ENCODE measurements at places on chromosomes 6 and 20.

GRCh38 chr20:35571555-35571954 is 29.7 kb downstream of the ERGIC3 start:
- DNase-seq: no peak

DNA sequence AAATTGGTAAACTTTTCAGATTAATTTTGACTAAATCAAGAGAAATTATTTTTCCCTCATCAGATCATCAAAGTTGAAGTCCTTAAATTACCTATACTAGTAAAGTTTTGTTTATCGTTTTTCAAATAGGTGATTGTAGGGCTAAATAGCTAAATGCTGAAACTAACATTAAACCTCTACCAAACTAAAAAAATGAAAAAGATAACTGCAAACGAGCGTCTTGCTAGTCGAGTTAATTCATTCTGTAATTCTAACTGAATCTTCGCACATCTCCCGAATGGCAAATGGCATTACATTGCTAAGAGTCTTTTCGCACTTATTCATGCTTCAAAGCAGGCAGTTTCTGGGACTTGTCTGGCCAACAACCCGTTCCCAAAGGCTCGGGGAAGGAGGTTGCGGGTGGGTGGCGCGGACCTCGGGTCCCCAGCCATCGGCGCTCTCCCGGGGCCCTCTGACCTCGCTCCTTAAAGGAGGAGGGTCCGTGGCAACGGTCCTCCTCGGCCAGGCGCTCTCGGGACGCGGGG is 43.8 kb downstream of the POPDC3 start:
- DNase-seq: no peak

DNA sequence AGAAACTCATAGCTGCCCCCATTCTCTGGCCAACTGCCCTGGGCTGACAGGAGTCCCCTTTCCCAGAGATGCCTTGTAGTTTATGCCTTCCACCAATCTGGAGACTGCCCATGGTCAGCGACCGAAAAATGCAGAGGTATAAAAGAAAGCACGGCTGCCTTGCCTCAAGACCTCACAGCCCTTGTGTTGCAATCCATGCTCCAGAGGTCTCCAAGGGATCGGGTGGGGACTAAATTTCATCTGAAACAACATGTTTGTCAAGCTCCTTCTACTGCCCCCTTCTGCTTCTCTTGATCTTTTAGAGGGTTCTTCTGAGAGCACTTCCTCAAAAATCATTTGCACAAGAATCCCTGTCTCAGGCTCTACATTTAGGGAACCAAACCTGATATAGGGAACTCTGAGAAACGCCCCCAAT is 128.8 kb downstream of the PLCB1 start:
- no peak for DNase-seq

DNA sequence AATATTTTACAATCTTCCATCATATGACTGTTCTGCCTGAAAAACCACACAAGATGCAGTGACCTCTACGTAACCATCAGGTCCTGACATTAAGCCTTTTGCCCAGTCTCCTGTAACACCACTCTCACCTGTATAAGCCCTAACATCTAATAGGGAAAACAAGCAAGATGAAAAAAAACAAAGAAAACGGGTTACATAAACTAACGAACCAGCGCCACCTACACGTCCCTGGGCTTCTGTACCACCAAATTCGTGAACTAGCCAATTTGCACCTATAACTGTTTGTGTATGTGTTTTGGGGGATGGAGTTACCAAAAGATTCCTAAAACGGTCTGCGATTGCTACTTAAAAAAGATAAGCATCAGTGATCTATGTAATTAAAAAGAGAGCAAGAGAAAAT is 70.2 kb downstream of the BLOC1S5 start:
- DNase-seq: no peak

- no peak for DNase-seq
Measured at GRCh38 chr6:43779852-43780236, 9.8 kb downstream of the VEGFA start.

DNA sequence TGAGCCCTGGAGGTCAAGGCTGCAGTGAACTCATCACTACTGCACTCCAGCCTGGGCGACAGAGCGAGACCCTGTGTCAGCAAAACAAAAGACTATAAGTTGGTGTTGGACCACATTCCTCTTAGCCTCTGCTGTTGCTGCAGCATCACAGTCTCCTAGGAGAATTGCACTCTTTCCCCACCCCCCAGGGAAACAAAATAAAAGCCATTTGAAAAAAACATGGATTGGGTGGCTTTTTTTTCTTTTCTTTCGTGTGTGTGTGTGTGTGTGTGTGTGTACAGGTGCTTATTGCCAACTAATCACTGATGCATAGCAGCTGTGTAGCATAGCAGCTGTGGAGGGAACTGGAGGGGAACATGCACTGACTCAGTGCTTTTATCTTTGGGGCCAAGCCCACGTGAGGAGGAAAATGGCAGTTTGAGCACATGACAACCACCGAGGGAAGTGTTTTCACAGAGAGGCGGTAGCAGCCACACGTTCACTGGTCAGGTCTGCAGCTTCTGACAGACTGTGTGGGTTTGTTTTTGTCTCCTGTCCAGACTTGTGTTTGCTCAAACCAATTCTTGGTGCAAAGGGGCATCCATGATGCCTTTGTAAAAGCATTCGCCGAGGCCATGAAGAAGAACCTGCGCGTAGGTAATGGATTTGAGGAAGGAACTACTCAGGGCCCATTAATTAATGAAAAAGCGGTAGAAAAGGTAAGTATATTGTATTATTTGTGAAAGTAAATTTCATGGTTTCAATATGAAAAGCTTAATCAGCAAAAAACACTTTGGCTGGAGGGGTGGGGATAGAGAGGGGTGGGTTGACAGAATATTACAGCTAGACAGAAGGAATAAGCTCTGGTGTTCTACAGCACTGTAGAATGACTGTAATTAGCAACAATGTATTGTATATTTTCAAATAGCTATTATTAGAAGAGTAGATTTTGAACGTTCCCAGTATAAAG is 27.7 kb downstream of the ALDH5A1 start:
- peak; percentile 69 for DNase-seq

DNA sequence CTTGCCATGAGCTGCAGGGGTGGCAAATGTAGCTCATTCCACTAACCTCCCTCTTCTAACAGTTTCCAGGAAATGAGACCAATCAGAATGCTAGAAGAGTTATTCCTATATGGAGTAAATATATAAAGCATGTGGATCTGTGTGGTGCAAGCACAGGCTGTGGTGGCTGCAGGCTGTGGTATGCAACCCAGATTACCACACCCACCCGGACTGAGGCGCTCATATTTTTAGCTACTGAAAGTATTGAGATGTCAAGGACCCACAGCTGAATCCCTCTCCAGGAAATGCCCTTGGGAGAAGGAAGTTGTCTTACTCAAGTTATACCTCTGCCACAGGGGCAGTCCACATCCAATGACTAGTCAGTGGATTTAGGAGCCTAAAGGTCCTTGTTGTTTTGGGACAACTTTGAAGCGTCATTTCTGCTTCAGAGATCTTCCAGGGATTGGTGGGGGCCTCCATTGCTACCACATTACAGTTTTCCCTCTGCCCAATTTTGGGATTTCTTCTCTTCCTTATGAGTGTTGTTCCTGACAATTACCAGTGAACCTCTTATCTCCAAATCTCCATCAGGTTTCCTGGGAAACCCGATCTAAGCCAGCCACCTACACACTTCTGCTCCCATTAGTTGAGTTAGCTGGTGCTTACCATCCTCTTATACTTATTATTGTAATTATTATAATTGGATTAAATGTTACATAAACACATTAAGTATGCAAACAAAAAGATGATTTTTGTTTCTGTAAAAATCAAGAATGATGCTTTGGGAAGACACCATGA is 12.1 kb upstream of the REPS1 start:
- DNase-seq: no peak

- no peak for DNase-seq
Measured at GRCh38 chr6:118768904-118769325, 117.5 kb upstream of the CEP85L start.

- DNase-seq: no peak
Measured at GRCh38 chr6:37205997-37206340, 36.0 kb downstream of the PIM1 start.

DNA sequence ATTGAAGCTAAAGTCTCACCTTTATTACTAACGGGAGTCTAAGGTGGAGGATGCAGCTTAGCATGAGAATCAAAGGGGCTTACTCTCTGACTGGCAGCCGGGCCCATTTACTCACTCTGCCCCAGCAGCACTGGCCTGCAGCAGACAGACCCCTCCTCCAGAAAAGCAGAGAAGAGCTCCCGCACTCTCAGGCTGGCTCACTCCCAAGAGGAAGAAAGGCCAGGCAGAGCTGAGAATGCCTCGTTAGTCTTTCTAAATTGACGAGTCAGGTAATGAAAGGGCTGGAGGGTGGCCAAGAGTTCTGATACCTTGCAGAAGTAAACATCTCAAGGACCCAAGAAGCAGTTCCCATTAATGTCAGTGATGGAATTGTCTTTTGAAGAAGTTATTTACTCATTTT is 44.5 kb upstream of the IL20RA start:
- no peak for DNase-seq

Data from DND-41 (cell line).